Eye (tissue), 1 donor: ENCODE measurements at places on chromosomes 7 and 10.

DNA sequence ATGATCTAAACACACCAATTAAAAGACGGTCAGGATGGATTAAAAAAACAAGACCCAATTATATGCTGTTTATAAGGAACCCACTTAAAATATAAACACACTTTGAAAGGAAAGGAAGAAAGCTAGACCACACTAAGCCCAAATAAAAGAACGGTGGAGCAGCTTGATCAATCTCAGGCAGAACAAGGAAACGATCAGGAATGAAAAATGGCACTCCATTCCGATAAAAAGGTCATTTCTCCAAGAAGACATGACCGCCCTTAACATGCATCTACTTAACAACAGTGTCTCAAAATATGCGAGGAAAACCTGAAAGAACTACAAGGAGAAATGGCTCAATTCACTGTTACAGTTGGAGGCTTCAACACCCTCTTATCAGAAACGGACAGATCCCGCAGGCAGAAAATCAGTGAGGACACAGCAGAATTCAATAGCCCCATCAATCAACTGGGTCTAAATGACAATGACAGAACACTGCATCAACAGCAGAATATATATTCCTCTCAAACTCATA is 210.0 kb downstream of the MAD1L1 start:
- no peak for DNase-seq

GRCh38 chr10:126014309-126014708 is 117.9 kb downstream of the FANK1 start:
- peak; percentile 45 for DNase-seq

DNA sequence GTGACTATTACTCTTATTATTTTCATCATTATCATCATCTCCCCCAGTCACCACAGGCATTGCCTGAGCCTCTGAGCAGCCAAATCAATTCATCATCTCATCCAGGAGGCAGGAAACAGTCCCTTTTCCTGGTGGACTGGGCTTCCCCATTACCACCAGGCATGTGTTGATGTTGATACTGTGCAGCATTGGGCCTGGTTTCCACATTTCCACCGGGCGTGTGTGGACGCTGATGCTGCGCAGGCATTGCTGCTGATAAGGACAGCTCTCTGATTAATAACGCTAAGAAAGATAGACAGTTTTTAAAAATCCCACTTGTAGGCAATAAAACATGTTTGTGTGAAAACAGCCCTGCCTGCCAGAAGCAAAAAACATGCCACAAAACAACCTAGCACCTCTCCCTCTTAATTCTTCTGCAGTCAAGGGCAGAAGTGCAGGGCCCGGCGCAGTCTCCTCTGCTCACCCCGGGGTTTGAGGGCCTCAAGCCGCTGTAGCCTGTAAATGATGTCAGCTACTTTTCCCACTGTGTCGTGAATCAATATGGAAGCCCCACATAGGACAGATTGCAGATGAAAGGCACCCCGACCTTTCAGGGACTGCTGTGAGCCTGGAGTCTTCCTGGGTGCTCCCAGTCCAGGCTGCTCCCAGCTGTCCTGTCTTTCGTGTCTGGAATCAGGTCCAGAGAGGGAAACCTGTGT is 216.0 kb downstream of the WDR37 start:
- DNase-seq, result no peak

GRCh38 chr10:118754229-118754555 is 578 bp downstream of the CACUL1 start:
- peak; percentile 85 for DNase-seq

- no peak for DNase-seq
These were observed 39.0 kb downstream of the CLEC2L start for GRCh38 chr7:139562491-139562890.

DNA sequence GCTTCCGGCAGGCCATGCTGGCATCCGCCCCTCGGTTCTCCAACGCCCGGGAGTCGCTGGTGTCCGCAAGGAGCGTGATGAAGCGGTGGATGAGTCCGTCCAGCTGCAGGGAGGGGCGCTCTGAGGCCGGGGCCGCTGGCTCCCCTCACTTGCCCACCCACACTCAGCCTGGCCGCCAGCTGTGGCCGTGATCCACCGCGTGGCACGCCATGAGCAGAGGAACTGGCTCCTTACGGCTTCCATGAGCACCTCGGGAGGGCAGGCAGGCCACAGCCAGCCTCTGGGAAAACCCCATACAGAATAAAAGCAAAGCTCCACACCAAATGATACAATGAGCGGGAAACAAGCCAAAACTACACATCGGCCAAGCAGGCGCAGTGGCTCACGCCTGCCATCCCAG is 15.5 kb upstream of the MICALL2 start:
- DNase-seq, result no peak

- no peak for DNase-seq
These were observed 3.5 kb upstream of the MYOZ1 start for GRCh38 chr10:73644767-73645166.

GRCh38 chr7:73905360-73905759 is 44.4 kb downstream of the TMEM270 start:
- DNase-seq, result no peak

DNA sequence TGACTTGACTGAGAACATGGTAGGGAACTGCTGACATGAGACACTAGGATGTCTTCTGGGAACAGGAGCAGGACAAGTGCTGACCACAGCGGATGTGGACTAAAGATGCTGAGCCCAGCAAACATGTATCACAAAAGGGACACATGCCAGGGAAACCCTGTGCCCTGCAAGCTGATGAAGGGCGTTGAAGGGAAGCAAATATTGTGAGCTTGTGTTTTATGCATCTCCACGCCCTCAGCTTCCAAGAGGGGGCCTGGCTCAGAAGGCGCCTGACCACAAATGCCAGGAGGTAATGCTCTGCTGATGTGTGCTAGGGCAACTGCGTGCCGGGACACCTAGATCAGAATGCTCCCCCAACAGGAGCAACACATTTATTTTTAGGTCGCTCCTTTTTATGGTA is 207.3 kb downstream of the CXCL12 start:
- DNase-seq, result no peak

DNA sequence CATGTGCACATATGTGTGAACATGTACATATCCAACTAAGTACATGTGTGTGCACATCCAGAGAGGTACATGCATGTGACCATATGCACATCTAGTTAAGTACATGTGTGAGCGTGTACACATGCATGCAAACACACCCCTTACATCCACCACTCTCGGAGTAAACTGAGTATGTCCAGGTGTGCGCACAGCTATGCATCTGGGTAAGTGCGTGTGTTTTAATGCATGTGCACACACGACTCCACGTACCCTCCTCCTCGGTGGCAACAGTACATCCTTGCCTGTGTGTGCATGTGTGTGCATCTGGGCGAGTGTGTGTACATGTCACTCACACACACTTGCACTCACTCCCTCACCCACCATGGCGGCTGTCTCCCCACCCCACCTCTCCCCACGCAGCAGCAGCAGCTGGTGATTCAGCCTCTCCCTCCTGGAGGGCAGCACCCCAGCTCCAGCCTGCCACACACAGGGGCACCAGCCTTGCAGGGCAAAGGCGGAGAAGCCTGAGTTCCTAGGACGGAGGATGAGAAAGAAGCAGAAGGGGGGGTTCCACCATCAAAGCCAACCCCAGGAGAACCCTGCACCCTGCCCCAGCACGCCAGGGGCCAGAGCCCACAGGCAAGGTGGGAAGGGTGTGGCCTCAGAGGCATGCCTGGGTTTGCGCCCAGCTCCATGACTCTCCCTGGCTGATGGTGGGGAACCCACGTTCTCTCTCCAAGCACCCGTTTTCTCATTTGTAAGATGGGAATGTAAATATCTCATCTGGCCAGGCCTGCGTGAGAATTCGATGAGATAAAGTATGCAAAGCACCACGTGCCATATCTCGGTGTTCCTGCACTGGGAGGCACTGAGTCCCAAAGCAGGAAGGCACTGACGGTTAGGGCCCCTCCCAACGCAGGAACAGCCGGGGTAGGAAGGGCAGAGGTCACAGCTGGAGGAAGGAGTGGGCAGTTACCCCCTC is 27.7 kb upstream of the DNAAF5 start:
- no peak for DNase-seq

DNA sequence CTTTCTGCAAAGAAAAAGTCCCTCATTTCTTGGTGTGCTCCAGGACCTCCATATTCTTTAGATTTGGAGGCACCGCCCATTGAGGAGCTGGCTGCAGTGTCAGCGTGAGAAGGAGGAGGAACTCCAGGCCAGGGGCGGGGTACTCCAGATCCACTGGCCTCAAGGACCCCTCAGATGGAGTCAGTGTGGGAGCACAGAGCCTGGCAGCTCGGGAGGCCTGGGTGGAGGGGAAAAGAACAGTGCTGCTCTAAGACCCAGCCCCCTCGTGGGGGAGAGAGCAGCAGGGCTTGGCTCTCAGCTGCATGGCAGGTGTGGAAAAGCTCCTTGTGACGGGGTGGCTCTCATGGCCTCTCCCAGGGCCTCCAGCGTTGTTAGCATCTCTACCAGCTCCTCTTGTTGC is 70.5 kb downstream of the ITGB1 start:
- no peak for DNase-seq

DNA sequence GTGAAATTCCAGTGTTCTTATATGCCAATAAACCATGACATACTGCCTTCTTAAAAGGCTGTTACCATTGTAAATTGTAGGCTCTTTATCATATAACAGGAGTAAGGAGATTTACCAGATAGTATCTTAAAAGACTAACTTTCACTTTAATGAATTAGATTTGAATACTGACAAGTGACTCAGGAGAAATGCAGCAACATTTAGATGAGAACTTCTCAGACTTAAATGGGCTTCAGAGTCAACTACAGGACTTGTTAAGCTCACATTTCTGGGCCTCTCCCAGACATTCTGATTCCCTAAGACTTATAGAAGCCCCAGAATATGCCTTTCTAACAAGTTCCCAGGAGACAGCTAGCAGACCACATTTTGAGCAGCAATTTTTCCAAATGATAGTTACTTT is 466.3 kb downstream of the ARL4A start:
- DNase-seq, result no peak

- DNase-seq, result no peak
These were observed 57.0 kb downstream of the CLEC2L start for GRCh38 chr7:139580435-139580834.

- DNase-seq, result no peak
These were observed 132.3 kb downstream of the DKK1 start for GRCh38 chr10:52446391-52446790.

GRCh38 chr7:156949541-156950380 is at the start of gene NOM1:
Gene NOM1, plus strand, starts transcription at chr7:156949712. Its CDS starts 26 bp downstream, at chr7:156949738.
- DNase-seq, result peak; percentile 96

DNA sequence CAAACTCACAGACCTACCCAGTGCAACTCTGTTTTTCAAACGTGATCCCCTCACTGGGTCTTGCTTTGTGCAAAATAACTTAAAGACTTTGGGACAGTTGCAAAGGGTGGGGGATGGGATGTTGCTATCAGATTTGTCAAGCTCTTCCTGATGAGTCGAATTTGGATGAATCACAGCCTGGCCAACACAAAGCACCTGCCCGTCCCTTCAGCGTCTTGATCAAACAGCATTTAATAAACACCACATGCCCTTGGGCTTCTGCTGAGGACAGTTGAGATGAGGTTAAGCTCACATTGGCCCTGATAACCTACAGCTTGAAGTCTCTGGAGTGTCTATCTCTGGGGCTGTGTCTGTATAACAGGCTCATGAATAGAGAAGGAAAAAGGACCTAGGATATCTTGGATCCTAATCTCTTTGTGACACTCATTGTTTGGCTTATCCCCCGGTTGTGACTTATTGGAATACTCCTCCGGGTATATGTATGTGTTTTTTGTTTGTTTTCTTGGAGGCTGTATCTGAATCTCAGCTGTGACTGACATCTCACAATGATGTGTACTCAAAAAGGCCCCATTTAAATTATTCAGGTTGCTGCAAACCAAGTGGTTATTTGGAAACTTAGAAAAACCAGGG is 132.6 kb upstream of the NAMPT start:
- no peak for DNase-seq

- peak; percentile 16 for DNase-seq
These were observed 221.7 kb downstream of the CDK14 start for GRCh38 chr7:90817846-90818245.

GRCh38 chr7:112550468-112551060 is 69.8 kb downstream of the LSMEM1 start:
- DNase-seq, result peak; percentile 68

DNA sequence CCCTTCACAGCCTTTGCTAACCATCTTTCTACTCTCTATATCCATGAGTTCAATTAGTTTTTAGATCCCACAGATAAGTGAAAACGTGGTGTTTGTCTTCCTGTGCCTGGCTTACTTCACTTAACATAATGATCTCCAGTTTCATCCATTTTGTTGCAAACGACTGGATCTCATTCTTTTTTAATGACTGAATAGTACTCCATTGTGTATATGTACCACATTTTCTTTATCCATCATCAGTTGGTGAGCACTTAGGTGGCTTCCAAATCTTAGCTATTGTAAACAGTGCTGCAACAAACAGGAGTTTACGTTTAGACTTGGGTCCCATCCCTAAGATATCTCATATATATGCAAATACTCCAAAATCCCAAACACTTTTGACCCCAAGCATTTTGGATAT is 9.1 kb downstream of the CDC123 start:
- DNase-seq, result no peak

DNA sequence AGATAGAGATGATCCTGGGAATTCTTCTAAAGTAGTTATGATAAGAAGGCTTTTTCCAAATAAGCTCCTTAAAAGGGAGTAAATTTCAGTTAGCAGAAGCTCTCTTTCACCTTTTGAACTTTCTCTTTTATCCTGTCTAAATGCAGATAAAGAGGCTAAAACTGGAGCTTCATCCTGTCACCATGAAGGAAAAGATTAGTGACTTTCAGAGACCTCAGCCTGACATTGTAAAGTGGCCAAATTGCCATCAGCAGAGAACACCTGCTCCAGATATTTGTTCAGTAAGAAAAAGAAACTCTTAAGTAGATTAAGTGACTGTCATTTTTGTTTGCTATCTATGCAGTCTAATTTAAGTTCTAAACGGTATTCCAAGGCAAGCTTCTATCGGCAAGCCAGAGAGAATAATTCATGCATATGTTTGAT is 18.3 kb downstream of the VWDE start:
- peak; percentile 7 for DNase-seq

GRCh38 chr7:1219498-1219897 is 13.2 kb upstream of the UNCX start:
- no peak for DNase-seq

DNA sequence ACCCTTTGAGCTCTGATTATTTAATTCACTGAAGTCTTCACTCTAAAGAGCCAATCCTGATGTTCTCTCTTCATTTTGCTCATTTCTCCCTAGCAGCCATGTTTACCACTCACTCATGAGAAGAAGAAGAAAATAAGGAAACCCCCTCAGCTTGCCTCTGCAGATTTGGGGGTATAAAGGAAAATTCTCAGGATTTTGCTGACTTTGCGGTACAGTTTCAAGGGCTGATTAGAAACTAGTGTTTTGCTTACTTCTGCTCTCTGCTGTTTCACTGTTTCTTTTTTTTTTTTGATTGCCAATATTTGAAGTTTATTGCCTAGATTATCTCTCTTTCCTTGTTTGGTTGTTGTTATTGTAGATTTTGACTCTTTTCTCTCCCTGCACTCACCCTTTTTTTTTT is 23.4 kb downstream of the PCBD1 start:
- DNase-seq, result no peak

- peak; percentile 77 for DNase-seq
These were observed 80.6 kb downstream of the ARHGAP21 start for GRCh38 chr10:24642921-24643678.

GRCh38 chr7:1714583-1715330 is 44.7 kb downstream of the ELFN1 start:
- DNase-seq, result no peak

- DNase-seq, result no peak
These were observed 37.2 kb downstream of the ZNF33A start for GRCh38 chr10:38047666-38048065.

- DNase-seq, result peak; percentile 29
These were observed 282.5 kb upstream of the NRP1 start for GRCh38 chr10:33616956-33617355.

- no peak for DNase-seq
These were observed 48.0 kb upstream of the CAMK2B start for GRCh38 chr7:44373418-44373740.
